Stimulated activated naive B cell treated with anti-CD40 and anti-IgM and Interleukin-4, amounts not matched to agents 10 μg/mL and 1 μg/mL and 100 μg/mL, for 72 hours (primary cell): ENCODE measurements at places on chromosomes 4 and X.

DNA sequence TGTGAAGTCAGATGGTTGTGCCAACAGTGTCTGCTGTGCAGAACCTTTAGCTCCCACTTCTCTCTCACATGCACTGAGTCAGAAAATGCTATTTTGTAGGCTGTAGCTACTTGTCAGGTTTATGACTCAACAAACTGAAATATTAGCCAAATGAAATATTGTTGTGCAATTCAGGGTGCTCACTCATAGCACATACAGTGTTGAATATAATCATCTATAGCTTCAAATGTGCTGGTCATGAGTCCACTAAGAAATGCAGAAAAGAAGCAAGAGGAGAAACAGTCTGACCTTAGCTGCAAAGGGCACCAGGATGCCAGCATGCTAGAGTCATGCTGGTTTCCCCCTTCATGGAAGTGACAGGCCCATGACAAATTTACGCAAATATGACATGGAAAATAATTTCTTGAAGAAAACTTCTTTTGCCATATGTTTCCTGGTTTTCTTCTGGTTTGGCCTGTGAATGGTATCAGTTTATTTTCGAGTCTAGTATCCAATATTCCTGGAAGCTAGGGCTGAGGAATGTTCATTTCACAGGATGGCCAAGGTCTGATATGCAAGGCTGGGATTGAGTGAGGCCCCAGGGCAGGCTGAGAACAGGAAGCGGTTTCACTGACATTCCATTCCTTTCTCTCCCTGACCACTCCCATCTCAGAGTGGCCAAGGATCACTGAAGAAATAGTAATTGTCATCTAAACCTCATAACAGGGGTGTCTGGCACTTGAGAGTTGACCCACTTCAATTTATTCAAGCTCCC is 10.3 kb upstream of the CXCL2 start:
- H3K27me3 ChIP-seq: peaks cover 8% of the 10 kb centered on the region
- H3K27ac ChIP-seq: no peak overlapping the region
- DNase-seq: no peak
- no peak overlapping the region for H3K4me3 ChIP-seq
- no peaks in the 10 kb centered on the region for H3K36me3 ChIP-seq

DNA sequence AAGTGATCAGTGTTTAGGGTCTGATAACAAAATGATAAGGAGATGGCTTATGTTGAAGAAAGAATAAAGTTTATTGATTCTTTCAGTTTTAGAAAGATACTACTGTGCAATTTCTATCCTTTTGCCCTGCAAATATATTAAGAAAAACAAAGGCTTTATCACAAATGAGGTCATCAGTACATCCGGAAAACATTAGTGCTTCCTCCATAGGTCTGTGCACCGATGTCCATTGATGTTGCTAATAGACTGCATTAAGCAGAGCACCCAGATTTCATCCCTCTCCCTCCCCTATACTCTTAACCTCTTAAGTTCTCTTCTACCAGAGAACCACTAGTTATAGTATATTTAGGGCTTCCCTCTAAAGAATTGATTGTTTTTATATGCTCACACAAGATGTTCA is 53.7 kb upstream of the HHIP start:
- no peak overlapping the region for H3K4me3 ChIP-seq
- no peaks in the 10 kb centered on the region for H3K27me3 ChIP-seq
- peaks cover 4% of the 10 kb centered on the region for H3K36me3 ChIP-seq

- peaks cover 26% of the 10 kb centered on the region for H3K27me3 ChIP-seq
- H3K4me3 ChIP-seq: no peak overlapping the region
- H3K27ac ChIP-seq: no peak overlapping the region
- DNase-seq: no peak
- H3K4me1 ChIP-seq: peaks cover 15% of the 10 kb centered on the region
Measured at GRCh38 chr4:168812806-168813205, 197.2 kb downstream of the CBR4 start.

DNA sequence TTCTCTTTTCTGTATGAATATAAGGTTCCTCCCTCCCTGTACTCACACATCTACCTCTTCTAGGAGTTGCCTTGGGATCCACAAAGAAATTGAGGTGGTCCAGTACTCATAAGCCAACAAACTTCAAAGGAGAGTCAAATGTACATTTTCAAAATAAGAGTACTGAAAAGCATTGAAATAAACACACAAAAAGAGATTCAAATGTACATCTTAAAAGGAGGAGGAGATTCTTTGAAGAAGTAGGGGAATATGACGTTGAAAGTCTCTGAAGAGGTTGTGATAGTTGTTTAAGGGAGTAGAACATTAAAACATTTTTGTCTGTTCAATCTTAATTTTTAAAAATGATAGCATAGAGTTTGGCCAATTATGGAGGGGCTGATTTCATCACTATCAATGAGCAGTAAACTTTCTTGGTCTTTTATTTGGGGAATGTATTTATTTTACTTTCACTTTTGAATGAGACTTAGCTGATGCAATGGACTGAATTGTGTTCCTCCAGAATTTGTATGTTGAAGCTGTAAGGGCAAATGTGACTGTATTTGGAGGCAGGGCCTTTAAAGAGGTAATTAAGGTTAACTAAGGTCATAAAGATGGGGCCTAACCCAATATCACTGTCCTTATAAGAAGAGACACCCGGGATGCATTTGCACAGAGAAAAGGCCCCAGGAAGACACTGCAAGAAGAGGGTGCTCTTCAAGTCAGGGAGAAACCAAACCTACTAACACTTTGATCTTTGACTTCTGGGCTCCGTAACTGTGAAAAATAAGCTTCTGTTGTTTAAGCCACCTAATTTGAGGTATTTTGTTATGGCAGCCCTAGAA is 226.3 kb upstream of the PGRMC2 start:
- no peak overlapping the region for H3K4me3 ChIP-seq
- no peak overlapping the region for H3K27ac ChIP-seq
- no peak for DNase-seq
- peaks cover 4% of the 10 kb centered on the region for H3K36me3 ChIP-seq

DNA sequence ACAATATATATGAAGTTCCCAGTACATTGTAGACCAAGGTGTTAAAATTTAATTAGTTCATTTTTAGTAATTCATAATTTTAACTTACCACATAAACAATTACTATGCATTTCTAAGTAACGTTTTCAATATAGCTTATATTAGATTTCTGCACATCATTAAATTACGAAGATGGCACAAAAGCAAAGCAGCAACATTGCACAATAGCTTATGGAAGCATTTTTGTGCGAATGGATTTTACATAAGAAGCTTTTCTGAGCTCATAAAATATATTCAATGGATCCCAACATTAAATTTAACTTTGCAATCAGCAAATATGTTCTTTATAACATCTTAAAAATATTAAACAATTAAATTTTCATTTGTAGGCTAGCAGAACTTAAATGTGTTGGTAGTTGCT is 875.4 kb downstream of the ADGRL3 start:
- no peaks in the 10 kb centered on the region for H3K36me3 ChIP-seq
- no peak for DNase-seq
- H3K27me3 ChIP-seq: no peaks in the 10 kb centered on the region
- no peaks in the 10 kb centered on the region for H3K4me1 ChIP-seq

DNA sequence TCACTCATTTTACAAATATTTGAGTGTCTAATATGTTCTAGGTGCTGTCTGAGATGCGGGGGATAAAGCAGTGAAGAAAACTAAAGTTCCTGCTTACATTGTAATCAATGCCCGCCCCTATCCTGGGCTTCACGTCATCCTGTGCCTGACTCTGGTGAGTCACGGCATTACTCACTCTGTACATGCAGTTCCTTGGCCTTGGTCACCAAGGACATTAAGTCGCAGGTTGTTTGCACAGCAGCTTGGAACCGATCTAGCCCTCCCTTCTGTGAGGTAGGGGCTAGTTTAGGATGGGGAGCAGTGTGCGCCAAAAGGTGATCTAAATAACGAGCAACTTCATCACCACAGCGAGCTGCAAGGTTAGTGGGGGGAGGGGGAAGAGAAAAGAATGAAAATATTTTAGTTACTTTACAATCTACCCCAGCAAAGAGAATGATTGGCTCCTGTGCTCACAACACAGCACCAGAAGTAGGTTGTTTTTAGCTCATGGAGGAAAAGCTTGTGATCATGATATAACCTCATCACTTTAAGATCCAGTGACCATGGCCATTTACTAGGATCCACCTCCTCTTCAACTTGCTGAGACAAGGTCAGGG is 48.0 kb upstream of the HDAC8 start:
- H3K4me3 ChIP-seq: no peak overlapping the region
- H3K27me3 ChIP-seq: no peaks in the 10 kb centered on the region
- H3K27ac ChIP-seq: no peak overlapping the region
- H3K4me1 ChIP-seq: peaks cover 7% of the 10 kb centered on the region

GRCh38 chrX:49186125-49187027 is at the start of gene PRICKLE3:
Gene PRICKLE3, minus strand, starts transcription at chrX:49186373. Its CDS starts 76 bp downstream, at chrX:49186297.
- peak within 1 kb of the TSS; percentile 80 for H3K4me3 ChIP-seq
- peaks cover 31% of the 10 kb centered on the region for H3K4me1 ChIP-seq
- no peaks in the 10 kb centered on the region for H3K27me3 ChIP-seq
- peaks cover 10% of the 10 kb centered on the region for H3K36me3 ChIP-seq

DNA sequence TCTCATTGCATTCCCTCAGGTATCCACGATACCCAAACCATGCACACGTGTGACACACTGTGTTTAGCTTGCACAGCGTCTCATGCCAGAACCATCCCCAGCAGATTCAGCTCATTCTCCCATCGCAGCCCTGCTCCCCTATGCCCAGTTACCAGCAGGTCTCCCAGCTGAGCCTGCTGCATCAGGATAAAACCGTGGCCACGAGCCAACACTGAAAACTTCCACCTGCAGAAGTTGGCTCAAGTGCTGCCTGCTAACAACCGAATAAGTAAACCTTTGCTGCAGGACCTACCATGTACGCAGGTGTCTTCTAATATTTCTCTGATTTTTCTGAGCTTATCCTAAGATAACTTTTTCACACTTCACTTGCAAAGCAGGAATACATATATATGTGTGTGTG is 120.4 kb upstream of the STS start:
- no peaks in the 10 kb centered on the region for H3K27me3 ChIP-seq
- DNase-seq: no peak
- H3K27ac ChIP-seq: no peak overlapping the region
- no peak overlapping the region for H3K4me3 ChIP-seq
- H3K36me3 ChIP-seq: no peaks in the 10 kb centered on the region
- no peaks in the 10 kb centered on the region for H3K4me1 ChIP-seq

GRCh38 chrX:8125566-8125965 is 45.5 kb downstream of the VCX2 start:
- H3K36me3 ChIP-seq: no peaks in the 10 kb centered on the region
- no peak overlapping the region for H3K27ac ChIP-seq
- no peaks in the 10 kb centered on the region for H3K27me3 ChIP-seq

GRCh38 chrX:136850441-136851175 is 29.9 kb downstream of the RBMX start:
- H3K4me3 ChIP-seq: no peak overlapping the region
- peaks cover 4% of the 10 kb centered on the region for H3K4me1 ChIP-seq
- H3K27ac ChIP-seq: no peak overlapping the region
- H3K27me3 ChIP-seq: no peaks in the 10 kb centered on the region
- peaks cover 24% of the 10 kb centered on the region for H3K36me3 ChIP-seq

DNA sequence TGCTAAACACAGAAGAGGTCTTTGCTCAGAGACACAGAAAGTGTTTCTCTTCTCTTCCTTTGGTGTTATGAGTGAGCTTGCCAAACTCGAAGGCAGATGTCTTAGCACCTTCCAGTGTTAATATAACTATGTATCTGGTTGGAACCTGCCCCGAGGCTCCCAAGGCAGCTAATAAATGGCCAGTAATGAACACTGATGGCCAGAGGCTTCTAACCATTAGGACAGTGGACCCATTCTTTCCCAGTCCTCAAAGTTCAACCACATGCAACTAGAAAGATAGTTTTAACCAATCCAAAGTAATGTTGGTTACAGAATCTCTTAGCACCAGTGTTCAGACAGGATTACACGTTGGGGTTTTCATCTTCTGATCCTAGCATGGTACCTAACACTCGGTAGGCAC is 42.7 kb upstream of the JADE1 start:
- peaks cover 4% of the 10 kb centered on the region for H3K27me3 ChIP-seq
- H3K4me1 ChIP-seq: no peaks in the 10 kb centered on the region
- no peak overlapping the region for H3K27ac ChIP-seq
- H3K4me3 ChIP-seq: no peak overlapping the region

DNA sequence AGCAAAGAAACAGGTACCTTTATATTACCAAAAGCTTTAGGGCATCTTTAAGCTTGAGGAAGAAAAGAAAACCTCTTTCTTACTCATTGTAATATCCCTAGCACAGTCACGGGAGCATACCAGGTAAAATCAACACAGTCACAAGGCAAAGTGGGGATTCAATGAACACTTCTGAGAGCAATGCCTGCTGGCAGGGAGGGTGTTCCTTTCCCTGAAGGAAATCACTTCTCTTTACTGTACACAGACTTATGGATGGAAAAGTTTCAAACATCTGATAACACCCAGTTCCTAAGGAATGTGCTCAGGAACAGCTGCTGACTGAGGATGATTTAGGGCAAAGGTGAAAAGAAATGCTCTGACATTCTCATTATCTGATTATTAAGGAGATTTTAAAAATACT is 94.8 kb downstream of the MAML3 start:
- H3K4me3 ChIP-seq: no peak overlapping the region
- H3K27ac ChIP-seq: no peak overlapping the region
- H3K36me3 ChIP-seq: no peaks in the 10 kb centered on the region
- H3K27me3 ChIP-seq: no peaks in the 10 kb centered on the region
- peaks cover 14% of the 10 kb centered on the region for H3K4me1 ChIP-seq
- DNase-seq: no peak

- H3K27ac ChIP-seq: peak overlapping the region; percentile 21
- H3K36me3 ChIP-seq: peaks cover 3% of the 10 kb centered on the region
- H3K4me1 ChIP-seq: peaks cover 24% of the 10 kb centered on the region
- no peak for DNase-seq
- no peaks in the 10 kb centered on the region for H3K27me3 ChIP-seq
Measured at GRCh38 chrX:79153348-79153747, 8.9 kb downstream of the GPR174 start.

GRCh38 chr4:82739287-82740190 is 59.1 kb downstream of the SCD5 start:
- no peak overlapping the region for H3K4me3 ChIP-seq
- H3K27ac ChIP-seq: no peak overlapping the region
- H3K36me3 ChIP-seq: no peaks in the 10 kb centered on the region
- DNase-seq: peak; percentile 50
- H3K4me1 ChIP-seq: peaks cover 2% of the 10 kb centered on the region

DNA sequence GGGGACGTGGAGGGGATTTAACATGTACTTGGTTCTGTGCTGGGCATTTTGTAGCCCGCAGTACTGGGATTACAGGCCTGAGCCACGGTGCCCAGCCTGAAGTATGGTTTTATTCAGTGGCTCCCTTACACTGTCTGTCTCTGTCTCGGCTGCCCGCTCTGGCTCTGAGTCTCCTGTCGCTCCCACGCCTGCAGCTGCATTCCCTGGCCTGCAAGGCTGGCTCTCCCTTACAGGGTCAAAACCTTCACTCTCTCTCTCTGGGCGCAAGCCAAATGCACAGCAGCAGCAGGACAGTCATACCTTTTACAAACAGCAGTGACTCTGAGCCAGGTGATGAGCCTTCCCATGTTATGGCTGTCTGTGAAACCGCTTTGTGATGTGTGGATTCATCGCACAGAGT is 72.1 kb downstream of the HTRA3 start:
- H3K27ac ChIP-seq: no peak overlapping the region
- H3K36me3 ChIP-seq: no peaks in the 10 kb centered on the region
- no peak for DNase-seq
- peaks cover 8% of the 10 kb centered on the region for H3K27me3 ChIP-seq

- H3K27ac ChIP-seq: no peak overlapping the region
- no peaks in the 10 kb centered on the region for H3K4me1 ChIP-seq
- no peak overlapping the region for H3K4me3 ChIP-seq
- peaks cover 16% of the 10 kb centered on the region for H3K36me3 ChIP-seq
- no peaks in the 10 kb centered on the region for H3K27me3 ChIP-seq
- DNase-seq: no peak
Measured at GRCh38 chr4:55450566-55450965, 54.8 kb downstream of the TMEM165 start.
